Activated naive CD8-positive, alpha-beta T cell treated with anti-CD3 and anti-CD28 coated beads for 36 hours (primary cell): ENCODE measurements at places on chromosomes 4 and X.

DNA sequence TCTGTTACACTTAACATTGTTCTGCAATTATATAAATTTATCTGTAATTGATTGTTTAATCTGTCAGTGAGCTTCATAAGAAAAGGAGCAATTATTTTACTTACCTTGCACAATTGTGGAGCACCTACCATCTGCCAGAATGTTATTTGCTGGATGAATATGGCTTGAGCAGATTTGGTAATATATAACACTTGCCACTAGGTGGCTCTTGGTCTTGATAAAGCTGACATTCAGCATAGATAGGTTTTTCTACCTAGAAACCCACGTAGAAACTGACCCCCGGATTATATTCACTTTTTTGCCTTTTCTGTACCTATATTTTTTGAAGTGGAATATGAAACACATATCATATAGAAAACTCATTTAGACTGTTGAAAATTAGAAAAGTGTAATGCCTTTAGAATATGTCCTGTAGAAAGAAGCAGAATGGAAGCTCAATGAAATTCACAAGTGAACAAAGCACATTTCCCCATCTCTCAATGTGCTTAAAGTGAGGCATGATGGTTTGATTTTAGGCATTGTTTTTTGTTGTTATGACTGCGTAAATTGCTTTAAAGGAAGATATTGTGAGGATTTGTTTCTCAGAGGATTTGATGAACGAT, 9.5 kb downstream of the RBPJ start:
- no peak overlapping the region for H3K27ac ChIP-seq
- peaks cover 31% of the 10 kb centered on the region for H3K4me1 ChIP-seq
- no peak for DNase-seq
- H3K4me3 ChIP-seq = no peak overlapping the region
- no peaks in the 10 kb centered on the region for H3K27me3 ChIP-seq

GRCh38 chrX:21574793-21575192, 83.3 kb downstream of the KLHL34 start:
- no peak overlapping the region for H3K4me3 ChIP-seq
- H3K36me3 ChIP-seq = peaks cover 40% of the 10 kb centered on the region
- no peak for DNase-seq
- no peak overlapping the region for H3K27ac ChIP-seq

DNA sequence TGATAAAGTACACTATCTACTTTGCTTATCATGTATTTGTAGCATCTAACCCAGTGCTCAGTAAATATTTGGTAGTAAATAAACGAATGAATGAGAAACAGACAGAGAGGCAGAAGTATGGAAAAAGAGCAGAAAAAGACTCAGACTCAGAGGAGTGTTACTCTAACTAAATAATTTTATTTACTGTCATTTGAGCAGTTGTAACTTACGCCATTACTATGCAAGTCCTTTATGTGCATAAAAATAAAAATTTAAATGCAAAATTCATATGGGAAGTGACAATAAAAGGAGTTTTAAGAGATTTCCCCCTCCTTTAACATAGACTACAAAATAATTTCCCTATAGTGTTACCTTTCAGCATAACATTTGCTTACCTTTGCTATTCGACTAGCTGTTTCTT, 49.5 kb downstream of the ZAR1 start:
- H3K4me1 ChIP-seq = no peaks in the 10 kb centered on the region
- H3K27me3 ChIP-seq = no peaks in the 10 kb centered on the region
- H3K27ac ChIP-seq = no peak overlapping the region
- no peak overlapping the region for H3K4me3 ChIP-seq
- H3K36me3 ChIP-seq = peaks cover 24% of the 10 kb centered on the region

DNA sequence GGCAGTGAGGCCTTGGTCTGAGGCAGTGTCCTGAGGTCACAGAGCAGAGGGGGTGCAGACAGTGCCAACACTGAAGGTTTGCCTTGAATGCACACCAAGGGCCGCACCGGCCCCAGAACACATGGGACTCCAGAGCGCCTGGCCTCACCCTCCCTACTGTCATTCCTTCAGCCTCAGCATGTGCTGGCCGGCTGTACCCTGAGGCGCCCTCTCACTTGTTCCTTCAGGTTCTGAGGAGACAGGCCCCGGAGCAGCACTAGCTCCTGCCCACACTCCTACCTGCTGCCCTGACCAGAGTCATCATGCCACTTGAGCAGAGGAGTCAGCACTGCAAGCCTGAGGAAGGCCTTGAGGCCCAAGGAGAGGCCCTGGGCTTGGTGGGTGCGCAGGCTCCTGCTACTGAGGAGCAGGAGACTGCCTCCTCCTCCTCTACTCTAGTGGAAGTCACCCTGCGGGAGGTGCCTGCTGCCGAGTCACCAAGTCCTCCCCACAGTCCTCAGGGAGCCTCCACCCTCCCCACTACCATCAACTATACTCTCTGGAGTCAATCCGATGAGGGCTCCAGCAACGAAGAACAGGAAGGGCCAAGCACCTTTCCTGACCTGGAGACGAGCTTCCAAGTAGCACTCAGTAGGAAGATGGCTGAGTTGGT, 2.4 kb downstream of the MAGEA12 start:
- no peak overlapping the region for H3K4me3 ChIP-seq
- no peaks in the 10 kb centered on the region for H3K36me3 ChIP-seq
- no peaks in the 10 kb centered on the region for H3K27me3 ChIP-seq
- DNase-seq = no peak
- H3K4me1 ChIP-seq = no peaks in the 10 kb centered on the region

GRCh38 chr4:121791481-121791880, 9.6 kb upstream of the EXOSC9 start:
- H3K27me3 ChIP-seq = peaks cover 40% of the 10 kb centered on the region
- peaks cover 13% of the 10 kb centered on the region for H3K4me1 ChIP-seq
- H3K27ac ChIP-seq = no peak overlapping the region
- DNase-seq = no peak
